ENCODE measurements at places on chromosomes 5 and 9.

GRCh38 chr9:132791699-132792240 lies 86.3 kb downstream of the AK8 start:
- no peak for DNase-seq

- no peak for DNase-seq
Observed at GRCh38 chr5:73630765-73631164, 4.8 kb downstream of the ARHGEF28 start.

DNA sequence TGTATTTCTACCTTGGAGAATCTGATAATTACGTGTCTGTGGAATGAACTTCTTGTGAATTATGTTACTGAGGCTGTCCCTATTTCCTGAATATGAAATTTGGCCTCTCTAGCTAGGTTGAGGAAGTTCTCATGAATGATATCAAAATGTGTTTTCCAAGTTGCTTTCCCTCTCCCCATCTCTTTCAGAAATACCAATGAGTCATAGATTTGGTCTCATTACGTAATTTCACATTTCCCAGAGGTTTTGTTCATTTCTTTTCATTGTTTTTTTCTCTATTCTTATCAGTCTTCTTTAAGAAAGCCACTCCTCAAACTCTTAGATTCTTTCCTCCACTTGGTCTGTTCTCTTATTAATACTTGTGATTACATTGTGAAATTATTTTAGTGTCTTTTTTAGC lies 923.8 kb upstream of the CDH9 start:
- DNase-seq, result no peak

GRCh38 chr5:106331415-106331814 lies 1339.3 kb downstream of the EFNA5 start:
- no peak for DNase-seq

DNA sequence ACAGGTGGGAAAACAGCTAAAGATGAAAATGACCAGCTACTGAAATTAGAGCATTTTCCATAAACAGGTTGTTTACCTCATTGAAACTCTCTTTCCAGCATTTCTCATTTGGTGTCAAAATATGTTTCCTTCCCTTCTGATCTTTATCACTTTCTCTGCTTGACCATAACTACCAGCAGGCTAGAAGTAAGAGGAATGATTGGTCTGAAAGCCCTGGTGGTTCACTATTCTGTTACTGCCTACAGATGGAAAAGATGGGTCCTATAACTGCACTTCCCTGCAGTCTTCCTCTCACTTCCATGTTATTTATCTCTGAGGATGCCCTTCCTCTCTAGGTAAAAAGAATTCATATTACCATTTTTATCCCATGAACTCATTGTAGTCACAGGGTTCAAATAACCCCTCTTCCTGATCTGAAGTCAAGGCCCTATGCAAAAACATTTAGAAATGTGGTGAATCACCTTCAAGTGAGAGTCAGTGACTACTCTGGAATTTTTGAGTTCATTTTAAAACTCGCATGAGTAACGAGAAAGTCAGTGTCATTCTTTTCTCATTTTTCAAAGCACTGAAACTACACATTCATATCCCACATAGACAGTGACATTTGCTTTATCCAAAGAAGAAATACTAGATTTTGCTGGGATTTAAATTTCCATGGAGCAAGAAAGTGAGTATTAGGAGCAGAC lies 51.7 kb downstream of the ZNF474 start:
- DNase-seq, result no peak

GRCh38 chr5:132206782-132207181 lies 20.9 kb downstream of the P4HA2 start:
- DNase-seq, result no peak

GRCh38 chr5:107812570-107813141 lies 141.9 kb upstream of the EFNA5 start:
- DNase-seq, result peak; percentile 57

DNA sequence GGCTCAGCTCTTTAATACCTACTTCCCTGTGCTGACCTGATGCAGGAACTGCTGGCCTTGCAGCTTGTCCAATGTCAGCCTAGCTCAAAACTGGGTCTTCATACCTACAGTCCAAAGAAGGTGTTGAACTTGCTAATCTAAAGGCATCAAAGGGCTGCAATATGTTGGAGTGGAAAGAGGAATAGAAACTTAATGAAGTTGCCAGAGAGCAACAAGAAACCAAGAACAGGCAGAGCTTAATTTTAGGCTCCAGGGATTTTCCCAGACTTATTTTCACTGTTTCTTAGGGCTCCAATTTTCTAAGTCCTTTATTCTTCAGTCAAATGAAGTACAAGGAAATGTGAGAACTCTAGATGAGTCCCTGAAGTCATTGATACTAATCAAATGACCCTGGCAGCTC lies 17.6 kb upstream of the ERCC6L2 start:
- no peak for DNase-seq

DNA sequence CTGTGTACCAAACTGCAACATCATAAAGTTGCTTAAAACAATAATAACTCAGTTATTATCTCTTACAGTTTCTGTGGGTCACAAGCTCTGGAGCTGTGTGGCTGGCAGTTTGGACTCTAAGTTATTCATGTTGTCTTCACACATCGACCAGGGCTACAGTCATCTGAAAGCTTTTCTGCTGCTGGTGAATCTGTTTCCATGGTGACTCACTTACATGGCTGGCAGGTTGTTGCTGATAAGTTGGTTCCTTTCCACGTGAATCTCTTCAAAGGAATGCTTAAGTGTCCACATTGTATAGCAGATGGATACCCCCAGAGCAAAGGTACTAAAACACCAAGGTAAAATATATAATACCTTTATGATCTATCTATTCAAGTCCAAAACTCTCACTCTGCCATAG lies 44.8 kb upstream of the CYLC2 start:
- DNase-seq, result peak; percentile 83

- no peak for DNase-seq
Observed at GRCh38 chr9:81053298-81054025, 635.9 kb downstream of the TLE1 start.

GRCh38 chr9:116027951-116028350 lies 125.6 kb upstream of the PAPPA start:
- DNase-seq, result no peak

DNA sequence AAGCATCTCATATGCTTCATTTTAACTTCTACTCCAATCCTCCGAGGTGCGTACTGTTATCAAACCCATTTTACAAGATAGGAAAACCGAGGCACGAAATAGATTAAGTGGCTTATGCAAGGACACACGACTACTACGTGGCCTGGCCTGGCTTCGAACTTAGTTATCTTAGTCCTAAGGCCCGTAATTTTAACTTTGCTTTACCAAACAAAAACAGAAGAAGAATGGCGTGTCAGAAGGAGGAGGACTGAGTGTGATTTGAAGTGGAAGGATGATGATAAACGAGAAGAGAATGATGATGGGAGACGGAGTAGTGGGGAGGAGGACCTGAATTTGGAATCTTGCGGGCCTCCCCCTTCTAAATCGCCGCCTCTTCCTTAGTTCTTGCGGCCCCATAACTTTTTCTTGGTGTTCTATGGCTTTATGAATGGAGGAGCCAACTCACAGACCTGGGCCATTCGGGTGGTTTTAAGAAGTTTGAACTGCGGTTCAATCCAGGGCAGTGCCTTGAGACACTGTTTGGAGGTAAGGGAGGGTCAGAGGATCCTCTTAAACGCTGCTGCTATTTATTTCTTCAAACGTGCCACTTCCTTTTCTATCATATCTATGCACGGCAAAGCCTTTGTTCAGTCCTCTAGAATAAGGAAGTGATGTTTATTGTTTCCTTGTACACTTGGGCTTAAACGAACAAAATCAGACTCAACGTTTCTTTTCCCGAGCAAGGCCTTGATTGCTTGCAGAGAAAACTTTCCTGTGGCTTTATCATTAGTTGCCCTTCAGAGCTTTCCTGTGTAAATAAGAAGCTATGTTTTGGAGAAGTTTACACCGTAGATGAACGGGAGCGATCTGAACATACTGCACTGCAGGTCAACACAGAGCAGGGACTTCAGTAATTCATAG lies 795 bp downstream of the CNOT8 start:
- no peak for DNase-seq

GRCh38 chr5:65020492-65020891 lies 251.8 kb downstream of the CWC27 start:
- DNase-seq, result no peak

DNA sequence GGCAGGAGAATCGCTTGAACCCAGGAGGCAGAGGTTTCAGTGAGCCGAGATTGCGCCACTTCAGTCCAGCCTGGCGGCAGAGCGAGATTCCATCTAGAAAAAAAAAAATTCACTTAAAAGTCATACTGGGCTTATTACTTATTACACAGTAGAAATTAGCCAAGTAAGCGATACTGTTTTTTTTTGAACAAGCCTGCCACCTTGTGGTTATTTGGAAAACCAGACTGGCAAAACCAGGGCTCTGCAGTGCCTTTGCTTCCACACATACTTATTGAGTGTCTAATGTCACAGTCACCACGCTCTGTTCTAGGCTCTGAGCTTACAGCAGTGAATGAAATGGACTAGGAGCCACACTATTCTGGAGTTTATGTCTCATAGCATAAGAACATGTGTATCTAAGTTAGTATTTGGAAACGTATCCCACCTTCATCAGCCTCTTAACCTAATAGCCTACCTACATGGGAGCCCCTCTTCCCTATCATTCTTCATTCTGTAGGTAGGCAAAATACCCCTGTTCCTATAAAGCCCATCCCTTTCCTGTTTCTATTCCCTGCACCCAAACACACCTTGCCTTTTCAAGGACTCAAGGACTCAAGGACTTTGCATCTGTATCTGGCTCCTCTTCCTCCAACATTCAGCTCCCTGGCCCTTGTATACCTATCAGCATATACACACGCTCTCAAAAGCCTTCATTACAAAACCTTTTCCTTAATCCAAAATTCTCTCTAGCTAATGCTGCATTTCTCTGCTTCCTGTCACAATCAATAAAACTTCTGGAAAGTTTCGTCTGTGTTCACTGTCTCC lies 13.9 kb upstream of the BASP1 start:
- peak; percentile 86 for DNase-seq

DNA sequence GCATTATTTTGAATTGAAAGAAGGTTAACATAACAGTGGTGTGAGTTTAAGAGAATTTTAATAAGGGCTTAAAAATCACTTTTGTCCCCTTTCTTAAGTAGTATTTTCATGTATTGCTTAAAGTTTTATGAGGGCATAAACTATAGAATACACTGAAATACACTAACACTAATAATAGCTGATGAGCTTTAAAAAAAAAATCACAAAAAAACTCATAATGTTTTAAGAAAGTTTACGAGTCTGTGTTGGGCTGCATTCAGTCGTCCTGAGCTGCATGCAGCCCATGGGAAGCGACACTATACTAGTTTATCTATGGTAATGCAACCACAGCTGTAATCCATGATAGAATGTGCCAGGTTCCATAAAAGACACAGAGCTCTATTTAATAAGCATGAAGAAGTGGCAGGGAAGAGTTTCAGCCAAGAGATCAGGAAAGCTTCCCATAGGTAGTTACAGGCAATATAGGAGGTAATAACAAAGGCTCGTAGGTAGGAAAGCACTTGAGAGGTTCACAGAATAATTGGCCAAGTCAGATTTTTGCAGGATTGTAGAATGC lies 4.5 kb downstream of the SREK1IP1 start:
- DNase-seq, result no peak
